ENCODE measurements at places on chromosomes 2 and 18.
A peak's percentile ranks its signal among the peaks of the same experiment; 100 is the strongest.

DNA sequence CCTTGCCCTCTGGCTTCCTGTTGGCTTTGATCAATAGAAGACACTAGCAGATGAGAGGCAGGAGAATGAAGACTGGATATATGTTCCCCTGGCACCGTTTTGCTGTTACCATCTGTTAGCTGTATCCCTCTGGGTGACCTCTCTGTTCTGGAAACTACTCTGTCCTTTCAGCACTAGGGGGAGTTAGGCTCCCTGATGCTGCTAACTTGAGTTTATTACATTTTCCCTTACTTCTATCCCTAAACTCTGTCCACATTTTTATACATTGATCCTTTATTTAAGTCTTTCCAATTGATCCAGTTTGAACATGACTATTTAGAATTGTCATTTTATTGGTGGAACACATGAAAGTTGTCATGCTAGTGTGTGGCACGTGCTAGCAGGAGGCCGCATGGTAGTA, 1014.3 kb upstream of the CDH2 start:
- DNase-seq = no peak

DNA sequence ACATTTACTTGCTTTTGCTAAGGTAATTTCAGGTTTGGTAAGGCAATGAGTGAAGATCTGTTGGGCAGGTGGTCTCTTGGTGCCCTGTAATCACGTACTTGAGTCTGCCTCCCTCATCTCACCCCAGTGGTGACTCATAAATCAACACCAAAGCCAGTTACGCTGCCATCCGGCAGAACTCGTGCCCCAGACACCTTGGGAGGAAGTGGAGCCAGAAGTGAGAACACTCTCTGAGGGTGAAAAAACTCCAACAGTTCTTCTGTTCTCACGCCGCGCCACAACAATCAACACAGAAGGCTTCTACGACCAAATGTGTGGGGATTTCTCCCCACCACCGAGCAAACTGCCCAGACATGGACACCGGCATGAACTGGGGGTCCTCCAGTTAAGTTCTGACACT, 206.2 kb downstream of the ARL4C start:
- peak; percentile 75 for DNase-seq

- DNase-seq = no peak
Observed at GRCh38 chr2:200239216-200239615, 67.3 kb upstream of the SPATS2L start.

DNA sequence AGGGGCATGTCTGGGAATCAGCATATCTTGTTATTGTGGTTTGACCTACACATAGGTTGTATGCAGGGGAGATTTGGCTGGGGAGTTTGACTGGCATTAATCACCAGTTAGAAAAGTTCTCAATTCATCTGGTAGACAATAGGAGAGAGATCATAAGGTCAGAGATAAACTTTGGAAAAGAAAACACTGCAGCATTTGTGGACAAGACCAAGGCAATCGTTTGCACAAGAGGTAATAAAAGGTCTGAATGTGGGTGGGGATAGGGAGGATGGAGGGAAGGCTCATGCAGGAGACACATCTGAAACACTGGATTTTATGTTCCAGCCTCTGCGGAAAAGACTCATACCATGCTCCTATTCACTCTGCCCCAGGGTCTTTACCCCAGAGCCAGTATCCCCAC, 136.9 kb downstream of the MAIP1 start:
- no peak for DNase-seq

DNA sequence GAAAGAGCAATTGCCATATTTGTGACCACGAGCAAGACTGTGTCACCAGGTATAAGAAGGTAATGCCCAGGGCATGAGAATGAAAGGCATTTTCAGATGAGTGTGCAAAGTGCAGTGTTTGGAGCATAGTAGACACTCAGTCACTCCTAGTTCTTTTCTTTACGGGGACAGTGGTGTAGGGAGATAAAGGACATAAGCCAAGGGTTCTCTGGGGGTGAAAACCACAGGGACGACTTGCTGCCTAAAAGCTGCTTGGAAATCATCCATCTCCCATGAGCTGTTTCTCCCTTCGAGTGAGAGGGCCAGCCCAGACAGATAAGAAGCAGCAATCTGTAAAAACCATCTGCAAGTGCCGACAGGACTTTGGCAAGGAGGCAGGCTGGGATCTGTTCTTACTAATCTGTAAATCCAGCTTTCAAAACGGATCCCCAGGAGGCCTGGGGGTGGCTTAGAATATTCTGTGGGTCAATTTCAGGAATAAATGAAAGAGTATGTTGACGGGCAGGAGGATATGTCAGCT, 221.6 kb downstream of the LPIN1 start:
- DNase-seq = no peak

DNA sequence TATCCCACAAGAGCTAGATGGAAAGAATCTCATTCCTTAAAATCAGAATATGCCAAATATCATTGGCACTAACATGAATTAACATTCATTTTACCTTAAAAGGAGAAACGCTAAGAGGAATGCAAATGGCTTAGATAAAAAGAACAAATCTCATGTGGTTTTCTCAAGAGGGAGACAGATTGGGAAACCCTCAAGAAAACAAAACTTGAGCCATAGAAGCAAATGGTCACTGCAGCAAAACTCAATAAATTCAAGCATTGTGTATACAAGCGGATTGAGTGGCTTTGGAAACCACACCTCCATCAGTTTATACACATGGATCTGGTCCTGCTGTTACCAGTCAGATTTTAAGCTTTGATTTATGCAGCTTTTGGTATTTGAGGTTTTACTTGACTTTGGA, 1331.8 kb upstream of the ZEB2 start:
- no peak for DNase-seq

DNA sequence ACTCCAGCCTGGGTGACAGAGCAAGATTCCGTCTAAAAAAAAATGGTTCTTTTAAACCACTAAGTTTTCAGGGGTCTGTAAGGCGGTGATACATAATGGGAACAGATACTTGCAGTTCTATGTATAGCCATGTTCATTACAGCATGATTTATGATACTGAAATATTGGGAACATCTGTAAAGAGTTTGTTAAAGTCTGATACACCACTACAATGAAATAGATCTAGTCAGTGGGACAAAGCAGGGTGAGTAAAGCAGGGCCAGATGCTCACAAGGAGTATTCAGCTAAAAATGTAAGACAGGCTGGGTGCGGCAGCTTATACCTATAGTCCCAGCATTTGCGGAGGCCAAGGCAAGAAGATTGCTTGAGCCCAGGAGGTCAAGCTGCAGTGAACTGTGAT, 6.2 kb upstream of the ING5 start:
- no peak for DNase-seq

- no peak for DNase-seq
Observed at GRCh38 chr2:180411661-180412060, 404.6 kb upstream of the CWC22 start.

DNA sequence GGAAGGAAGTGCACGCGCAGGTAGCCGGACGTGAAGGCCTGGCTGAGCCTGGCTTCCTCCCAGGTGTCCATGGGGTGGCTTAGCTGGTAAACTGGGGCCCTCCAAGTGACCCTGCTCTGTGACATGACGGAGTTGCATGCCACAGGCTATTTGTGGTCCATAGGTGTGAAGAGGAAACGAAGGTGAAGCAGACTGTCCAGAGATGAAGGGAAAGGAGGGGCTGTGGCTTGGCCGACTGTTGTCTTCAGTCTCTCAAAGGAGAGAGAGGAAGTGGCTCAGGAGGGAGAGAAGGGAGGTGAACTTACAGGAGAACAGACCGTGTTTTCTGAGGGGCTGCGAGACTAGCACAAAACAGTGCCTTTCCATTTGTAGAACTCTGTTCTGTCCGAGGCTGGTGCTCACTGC, 19.3 kb downstream of the INPP5D start:
- no peak for DNase-seq

DNA sequence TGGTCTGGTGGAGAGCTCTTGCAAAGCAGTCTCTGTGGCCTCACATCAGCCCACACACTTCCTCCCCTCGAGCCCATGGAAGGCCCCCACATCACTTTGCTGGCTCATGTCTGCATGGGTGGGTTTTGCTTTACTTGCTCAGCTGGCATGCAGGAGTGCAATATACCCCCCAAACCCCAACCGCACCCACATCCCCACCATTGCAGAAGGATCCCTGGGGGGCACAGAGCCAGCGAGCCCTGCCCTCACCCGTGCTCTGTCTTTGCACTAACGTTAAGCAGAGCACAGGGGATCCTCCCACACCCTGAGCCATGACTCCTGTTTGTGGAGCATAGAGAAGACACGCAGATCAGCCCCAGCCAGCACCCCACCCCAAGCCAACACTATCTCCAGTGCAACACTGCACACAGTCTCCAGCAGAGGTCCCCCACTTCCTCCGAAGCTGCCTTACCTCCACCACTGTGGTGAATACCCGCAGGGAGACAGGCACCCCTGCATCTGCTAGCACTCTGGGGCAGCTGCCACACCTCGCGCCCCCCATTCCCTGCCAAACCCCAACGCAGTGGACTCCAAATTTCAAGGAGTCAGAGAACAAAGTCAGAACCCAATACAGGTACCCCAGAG, 177.8 kb upstream of the RGPD4 start:
- no peak for DNase-seq

DNA sequence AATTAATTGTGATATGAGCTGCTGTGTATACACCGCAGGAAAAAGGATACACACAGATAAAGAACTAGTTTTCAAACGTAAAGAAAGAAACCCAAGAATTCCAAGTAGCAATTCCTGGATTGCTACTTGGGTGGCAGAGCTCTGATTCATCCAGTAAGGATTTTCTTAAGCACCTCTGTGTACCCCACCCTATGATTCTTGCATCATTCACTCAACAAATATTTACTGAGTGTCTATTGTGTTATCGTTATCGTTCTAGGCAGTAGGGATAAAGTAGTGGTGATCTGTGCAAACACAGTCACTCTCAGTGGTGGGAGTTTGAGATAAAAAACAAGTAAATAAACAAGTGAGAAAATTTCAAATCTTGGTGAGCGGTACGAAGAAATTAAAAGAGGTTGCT, 4.9 kb upstream of the TMEM200C start:
- no peak for DNase-seq

- no peak for DNase-seq
Observed at GRCh38 chr2:42801381-42801780, 9.0 kb upstream of the HAAO start.

DNA sequence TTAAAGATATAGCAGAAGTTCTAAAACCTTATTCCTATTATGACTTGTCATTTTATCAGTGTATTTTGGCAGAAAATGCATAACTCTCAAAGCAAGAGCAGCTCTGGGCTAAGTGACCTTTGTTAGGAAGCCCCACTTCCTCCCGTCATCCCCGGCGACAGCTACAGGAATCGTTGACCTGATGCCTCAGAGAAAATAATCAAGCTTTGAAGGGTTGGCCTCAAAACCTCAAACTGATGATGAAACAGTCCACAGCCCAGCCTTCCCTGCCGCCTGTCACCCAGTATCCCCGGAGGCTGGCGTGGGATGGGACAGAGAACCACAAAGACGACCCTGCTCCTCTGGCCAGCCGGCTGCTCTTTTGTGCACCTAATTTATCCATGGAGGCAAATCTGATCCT, 65.3 kb downstream of the KCNF1 start:
- DNase-seq = no peak

DNA sequence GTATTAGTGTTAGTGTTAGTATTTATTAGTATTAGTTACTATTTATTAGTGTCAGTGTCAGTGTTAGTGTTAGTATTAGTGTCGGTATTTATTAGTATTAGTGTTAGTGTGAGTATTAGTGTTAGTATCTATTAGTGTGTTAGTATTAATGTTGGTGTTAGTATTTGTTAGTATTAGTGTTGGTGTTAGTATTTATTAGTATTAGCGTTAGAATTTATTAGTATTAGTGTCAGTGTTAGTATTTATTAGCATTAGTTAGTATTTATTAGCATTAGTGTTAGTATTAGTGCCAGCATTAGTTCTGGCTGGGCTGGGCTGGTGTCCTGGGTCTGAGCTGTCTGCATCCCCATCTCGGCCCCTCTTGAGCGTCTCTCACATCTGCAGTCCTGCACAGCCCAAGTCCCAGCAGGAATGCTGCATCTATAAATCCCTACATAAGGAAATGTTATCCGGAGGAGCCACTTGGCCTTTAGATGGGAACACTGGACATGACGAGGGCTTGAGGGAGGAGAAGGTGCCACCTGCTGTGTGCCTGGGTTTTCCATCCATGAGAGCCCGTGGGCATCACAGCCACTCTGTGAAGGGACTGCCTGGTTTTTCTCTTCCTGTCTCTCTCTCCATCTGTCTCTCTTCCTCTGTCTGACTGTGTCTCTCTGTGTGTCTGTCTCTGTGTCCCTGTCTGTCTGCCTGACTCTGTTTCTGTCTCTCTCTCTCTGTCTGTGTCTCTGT, 33.6 kb downstream of the TWIST2 start:
- DNase-seq = no peak

GRCh38 chr2:238104691-238105371, 4.7 kb downstream of the ESPNL start:
- DNase-seq = peak; percentile 5

DNA sequence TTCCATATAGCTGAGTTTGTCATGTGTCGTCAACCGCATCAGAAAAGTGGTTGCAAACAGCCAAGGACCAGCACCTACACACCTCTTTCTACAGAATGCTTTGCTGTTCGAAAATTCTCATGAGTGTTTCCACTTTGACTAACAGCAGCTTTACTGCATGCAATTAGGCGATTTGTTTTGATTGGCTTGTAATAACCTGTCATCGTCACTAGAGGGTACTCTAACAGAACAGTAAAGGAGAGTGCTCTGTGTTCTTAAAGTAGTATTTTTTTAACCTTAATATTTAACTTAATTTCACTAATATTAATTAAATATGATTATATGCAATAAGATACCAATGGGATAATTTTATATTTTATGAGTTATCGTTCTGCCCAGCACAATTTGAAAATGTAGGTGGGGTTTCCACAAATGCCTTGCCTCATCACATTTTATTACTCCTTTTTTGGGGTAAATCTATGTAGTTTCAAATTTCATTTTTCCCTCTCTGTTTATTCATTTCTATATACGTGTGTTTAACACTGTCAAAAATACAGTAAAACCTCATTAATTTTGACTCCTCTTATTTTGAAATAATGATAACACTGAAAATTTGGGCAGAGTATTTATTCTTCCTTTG, 502.2 kb downstream of the NRXN1 start:
- DNase-seq = no peak

DNA sequence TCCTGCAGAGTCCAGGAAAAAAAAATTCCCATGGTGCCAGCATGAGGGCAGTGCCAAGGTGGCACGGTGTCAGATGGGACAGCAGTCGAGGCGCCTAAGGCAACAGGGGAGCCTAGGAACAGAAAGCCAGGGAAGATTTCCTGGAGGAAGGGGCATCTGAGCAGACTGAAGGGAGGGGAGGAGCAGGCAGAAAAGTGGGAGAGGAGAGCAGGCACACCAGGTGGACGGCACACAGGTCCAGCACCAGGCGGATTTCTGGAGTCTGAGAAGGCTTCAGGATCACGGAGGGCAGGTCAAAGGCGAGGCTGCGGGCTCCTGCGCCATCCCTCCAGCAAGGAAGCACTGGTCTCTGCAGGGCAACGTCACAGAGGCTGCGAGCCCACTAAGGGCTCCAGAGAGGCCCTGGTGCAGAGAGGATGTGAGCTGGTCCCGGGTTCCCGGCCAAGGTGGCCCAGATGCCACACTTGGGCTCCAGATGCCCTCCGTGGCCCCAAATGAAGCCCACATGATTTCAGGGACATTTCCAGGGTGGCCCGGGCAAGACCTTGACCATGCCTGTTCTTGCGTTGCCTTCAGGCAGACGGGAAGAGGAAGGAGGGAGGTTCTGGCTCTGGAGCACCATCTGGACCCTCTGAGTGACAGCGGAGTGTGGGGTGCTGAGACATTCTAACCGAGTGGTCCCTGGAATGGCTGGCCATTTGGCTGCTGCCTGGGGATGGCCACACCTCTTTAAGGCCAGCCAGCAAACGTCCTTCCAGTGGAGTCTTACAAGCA, 4.1 kb downstream of the HS6ST1 start:
- DNase-seq = no peak

- no peak for DNase-seq
Observed at GRCh38 chr2:19744456-19745199, 157.2 kb downstream of the TTC32 start.
